ENCODE measurements at places on chromosomes 1 and 21. TPM values are rescaled to one million over a fixed set of nuclear protein-coding genes. Genes with fewer than 3 reads are reported as not detected.

Gene GNAT2
- 0.79 TPM for total RNA-seq

Gene ACBD6
- total RNA-seq, result 76.6 TPM

Gene ZBED6
- 4.4 TPM for total RNA-seq

Gene IGSF21
- total RNA-seq, result not detected

Gene MYCL
- 0.09 TPM for total RNA-seq

Gene MMP23B
- total RNA-seq, result 4.6 TPM

Gene BGLAP
- total RNA-seq, result 0.26 TPM

Gene DDR2
- 224 TPM for total RNA-seq

Gene TSTD1
- total RNA-seq, result 15.4 TPM

Gene ADAMTS4
- total RNA-seq, result 1.4 TPM

Gene S100A13
- 496 TPM for total RNA-seq
